Skin of body (tissue), 3 donors: ENCODE measurements at places on chromosomes 1 and 21.
A peak's percentile ranks its signal among the peaks of the same experiment; 100 is the strongest.

DNA sequence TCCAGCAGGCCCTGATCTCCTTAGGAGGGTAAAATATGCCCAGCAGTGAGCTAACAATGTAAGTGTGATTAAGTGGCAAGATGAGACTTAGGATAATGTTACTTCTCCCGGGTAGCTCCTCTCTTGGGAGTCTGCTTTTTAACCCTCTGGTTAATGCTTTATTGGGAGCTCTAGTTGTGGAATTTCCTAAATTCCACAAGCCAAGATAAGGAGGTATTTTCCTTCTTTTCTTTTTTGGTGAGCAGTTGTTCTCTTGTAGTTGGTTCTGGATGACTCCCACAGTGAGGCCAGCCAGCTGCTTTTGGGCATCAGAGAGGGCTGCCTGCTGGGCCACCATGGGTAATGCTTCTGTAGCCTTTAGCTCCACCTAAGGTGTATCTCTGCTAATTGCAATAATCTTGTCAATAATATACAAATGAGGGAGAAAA lies 19.3 kb downstream of the C1orf52 start:
- no peak for DNase-seq

DNA sequence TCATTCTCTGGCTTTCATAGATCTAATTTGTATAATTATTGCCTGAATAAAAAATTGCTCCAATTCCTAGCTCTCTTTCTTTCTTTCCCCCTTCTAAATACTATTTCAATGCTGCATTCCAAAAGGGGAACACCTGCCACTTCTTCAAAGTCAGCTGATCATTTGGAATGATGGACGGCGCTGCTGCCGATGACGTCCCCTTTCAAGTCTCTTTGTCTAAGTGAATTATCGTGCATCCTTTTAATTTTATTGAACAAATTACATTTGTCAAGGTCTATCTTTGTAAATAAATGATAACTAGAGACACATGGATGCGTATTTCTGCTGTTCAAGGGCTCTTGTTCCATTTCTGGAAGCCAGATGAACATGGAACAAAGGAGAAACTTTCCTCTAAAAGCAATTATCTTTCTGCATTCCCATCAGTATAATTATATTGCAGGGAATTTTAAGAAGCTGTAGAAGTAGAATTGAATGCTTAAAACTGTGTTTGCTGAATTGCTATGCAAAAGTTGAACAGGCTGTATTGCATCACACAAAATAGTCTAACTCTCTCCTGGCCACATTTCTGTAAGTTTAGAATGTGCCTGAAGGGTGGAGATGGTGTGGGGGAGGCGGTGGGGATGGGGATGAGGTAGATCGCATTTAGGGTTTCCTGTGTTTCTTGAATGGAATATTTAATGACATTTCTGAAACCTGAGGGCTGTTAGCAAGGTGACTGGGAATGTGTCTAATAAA lies 191.9 kb upstream of the LMO4 start:
- DNase-seq = no peak

DNA sequence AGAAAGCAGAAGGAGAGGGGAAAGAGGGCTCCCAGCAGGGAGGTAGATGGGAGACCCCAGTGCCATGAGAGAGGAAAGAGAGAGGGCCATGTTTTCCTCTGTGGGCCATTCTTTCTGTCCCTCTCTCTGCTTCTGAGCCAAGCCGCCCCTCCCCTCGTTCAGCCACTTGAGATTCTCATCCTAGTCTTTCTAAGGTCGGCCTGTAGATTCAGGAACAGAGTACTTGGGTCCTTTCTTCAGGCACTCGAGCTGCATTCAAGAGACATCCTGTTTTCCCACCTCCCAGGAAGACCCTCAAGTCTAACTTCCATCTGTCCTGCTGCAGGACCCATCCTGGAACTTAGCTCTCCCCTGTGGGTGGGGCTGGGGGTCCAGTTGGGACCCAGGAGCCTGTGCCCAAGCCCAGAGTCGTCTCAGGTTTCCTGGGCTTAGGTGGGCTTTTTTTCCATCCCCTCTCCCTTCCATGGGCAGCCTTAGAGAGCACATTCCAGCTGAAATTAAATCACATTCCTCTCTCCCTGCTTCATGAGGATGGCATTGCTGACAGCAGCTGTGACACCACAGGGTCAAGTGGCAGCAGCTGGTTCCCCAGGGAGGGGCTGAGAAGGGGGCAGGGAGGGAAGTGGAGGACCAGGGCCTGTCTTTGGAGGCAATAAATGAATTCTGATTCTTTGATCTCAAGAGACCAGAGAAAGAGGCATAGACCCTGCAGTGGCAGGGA lies 13.0 kb downstream of the NES start:
- peak; percentile 7 for DNase-seq

DNA sequence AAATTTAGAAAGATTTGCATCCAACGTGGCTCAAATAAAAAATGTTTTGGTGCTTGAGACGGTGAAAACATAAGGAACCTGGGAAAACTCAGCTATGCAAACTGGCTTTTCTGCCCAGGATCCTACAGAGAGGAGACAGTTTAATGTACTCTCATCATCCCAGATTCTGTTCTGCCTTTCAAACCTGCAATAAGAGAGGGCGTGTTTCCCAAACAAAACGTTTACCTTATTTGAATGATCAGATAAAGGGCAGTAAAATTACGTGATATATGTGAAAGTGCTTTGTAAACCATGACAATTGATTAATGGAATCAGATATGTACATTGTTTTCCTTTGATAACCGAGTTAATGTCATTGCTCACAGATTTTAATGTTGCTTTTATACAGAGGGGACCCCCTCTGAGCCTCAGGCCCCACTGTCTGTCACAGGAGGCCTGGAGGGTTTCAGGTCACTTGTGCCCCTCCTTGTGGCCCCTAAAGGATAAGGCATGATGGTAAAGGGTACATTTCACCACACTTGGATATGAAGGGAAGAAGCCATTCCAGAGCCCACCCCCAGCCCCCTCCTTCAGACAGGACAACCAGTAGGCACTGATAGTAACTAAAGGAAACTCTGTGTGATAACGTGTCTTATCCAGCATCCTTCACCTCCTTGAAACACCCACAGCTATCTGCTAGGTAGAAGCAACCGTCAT lies 157.6 kb downstream of the EDEM3 start:
- DNase-seq = no peak

GRCh38 chr1:6128276-6129081 lies 51.6 kb downstream of the CHD5 start:
- no peak for DNase-seq

GRCh38 chr1:54244655-54245054 lies 44.7 kb downstream of the MRPL37 start:
- DNase-seq = no peak

- no peak for DNase-seq
Measured at GRCh38 chr1:11238311-11238710, 24.0 kb downstream of the MTOR start.

DNA sequence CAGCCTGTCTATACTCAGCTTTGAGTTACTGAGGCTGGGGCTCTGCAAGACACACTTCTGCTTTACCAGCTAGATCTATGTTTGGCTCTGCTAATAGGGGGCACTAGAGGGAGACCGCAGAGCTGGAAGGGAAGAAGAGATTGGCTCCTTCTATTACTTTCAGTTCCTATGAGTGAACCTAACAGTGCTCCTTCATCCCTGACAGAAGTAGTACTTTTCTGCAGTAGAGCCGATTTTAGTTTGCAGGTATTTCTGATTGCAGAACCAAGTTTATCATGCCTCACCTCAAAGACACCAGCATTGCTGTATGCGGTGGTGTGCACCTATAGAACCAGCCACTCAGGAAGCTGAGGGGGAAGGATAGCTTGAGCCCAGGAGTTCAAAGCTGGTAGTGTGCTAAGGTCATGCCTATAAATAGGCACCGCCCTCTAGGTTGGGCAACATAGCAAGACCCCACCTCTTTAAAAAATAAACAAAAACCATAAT lies 5.7 kb upstream of the ZDHHC18 start:
- DNase-seq = no peak

GRCh38 chr21:41897047-41897669 lies 18.0 kb upstream of the PRDM15 start:
- DNase-seq = no peak

DNA sequence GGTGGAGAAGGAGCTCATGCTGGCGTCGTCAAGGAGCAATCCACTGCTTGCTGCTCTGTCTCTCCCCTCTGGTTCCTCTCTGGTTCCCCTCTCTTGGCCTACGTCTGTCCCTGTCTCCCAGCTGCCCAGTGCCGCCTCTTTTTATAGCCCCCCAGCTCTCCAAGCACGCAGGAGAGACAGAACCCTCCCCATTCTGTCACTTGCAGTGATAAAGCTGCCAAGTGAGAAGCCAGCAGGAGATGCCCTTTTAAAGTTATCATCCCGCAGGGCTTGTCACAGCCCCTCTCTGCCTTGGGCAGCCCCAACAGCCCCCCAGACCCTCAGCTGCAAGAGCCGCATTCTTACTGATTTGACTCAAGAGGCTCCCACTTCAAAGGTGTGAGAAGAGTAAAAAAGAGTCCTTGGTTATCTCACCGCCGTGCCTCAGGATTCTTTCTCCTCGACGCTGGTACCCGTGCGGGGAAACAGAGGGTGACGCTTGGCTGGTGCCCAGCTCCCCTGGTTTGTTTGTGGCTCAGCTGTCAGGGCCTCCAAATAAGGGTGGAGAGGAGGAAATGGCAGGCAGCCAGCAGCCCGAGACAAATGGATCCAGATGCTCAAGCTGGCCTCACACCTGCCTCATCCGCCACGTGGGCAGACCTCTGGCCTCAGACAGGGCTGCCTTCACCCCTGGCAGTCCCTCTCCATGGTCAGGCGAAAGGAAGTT lies at the start of gene NPPA:
Gene NPPA, minus strand, starts transcription at position 117 of the 706 bp plus-strand sequence. Its CDS starts 99 bp downstream, at position 18.
- DNase-seq = no peak

- no peak for DNase-seq
Measured at GRCh38 chr1:66981679-66982078, 56.9 kb downstream of the MIER1 start.

- DNase-seq = no peak
Measured at GRCh38 chr1:57727121-57727520, 303.3 kb upstream of the DAB1 start.

DNA sequence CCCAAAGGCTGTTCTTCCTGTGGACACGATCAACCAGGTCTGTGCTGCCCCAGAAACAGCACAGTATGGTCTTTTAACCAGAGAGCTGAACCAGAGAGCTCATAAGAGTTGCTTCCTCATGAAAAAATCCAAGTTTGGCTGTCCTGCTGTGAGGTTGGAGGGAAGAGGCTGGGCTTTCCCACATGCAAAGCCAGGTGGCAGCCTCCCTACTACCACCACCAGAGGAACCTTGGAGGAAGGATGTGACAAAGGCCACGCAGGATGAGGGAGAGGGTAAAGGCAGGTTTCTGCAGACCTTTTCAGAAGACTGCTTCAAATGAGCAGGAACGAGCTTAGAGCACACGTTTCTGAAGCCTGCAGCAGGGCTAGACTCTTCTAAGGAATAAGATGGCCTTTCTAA lies 27.1 kb downstream of the FAM78B start:
- DNase-seq = no peak

DNA sequence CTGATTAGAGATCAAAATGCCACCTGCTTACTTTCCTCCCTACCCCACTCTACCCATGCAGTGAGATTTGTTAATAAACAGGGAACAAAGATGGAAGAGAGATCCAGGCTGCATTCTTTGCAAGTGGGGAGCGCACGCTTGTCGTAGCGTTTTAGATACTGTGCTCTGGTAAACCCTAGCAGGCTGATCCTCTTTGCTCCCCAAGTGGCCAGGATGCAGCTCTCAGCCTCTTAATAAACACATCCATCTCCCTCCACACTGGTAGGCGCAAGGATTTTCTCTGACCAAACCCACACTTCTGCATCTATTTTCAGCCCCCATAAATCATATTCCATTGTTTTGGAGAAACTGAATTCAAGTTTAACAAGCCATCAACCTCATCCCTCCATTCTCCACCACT lies 2.9 kb downstream of the PGBD5 start:
- DNase-seq = no peak

- no peak for DNase-seq
Measured at GRCh38 chr1:44284184-44284583, 70.9 kb downstream of the ERI3 start.

GRCh38 chr1:153306303-153307220 lies 6.2 kb downstream of the PGLYRP3 start:
- DNase-seq = no peak

DNA sequence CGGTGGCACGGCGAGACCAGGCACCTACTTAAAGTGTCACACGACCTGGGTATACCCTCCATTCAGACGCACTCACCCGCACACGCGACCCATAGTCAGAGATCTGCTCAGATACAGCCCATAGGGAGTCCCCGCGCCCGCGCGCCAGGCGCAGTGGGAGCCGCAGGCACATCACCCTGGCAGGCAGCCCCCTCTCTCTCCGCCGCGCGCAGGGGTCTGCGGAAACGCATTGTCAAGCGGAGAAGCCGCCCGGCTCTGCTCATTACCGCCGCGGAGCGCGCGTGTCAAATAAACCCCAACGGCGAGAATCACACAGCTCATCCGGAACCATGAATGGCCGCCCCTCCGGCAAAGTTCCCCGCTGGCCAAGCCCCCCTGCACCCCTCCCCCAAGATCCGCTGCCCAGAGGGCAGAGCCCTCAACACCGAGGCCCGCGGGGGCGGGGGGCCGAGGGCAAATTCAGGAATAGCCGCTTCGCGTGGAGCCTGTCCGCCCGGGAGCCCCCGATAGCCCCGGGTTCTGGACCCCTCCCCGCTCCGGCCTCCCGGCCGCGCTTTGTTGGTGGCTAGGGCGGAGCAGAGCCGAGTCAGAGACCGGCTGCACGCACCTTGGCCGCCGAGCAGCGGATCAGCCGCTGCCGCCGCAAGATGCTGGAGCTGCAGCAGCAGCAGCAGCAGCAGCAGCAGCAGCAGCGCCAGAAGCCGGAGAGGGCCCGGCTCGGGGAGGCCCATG lies 522 bp downstream of the LRP8 start:
- peak; percentile 13 for DNase-seq

DNA sequence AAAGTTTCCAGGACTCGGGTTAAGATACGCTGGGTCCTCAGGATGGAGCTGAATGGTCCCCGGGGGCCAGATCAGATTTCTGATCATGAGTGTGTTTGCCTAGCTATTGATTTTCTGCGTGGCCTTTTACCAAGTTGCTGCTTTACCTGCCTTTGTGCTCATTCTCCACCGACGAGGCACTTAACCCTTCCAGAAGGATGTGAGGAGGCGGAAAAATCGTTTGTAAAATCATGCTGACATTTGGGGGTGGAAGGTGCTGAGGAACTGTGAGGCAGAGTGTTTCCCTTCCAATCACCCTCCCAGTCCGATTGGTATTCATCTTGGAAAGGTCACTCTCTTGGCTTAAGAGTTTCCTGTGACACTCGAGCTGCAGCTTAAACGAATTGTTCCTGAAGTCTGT lies 337.1 kb upstream of the KAZN start:
- DNase-seq = no peak

- no peak for DNase-seq
Measured at GRCh38 chr1:209191262-209191634, 392.3 kb upstream of the CAMK1G start.

DNA sequence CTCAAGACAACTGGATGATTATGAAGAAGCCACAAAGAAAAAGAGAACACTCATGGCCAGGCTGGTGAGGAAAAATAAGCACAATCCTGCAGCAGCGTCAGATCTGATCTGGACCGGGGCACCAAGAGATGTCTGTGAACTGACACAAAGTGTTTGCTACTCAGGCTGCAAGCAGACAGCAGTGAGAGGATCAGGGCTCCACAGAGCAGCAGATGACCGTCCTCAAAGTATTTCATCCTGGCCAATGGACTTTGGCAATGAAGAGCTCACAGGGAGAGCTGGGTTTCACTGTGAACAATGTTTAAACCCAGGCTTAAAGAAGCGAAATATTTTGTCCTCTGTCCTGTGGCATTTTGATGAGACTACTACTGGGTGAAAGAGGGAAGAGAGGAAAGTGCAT lies 299.2 kb downstream of the GPATCH2 start:
- no peak for DNase-seq
